Activated T-helper 17 cell treated with anti-CD3 and anti-CD28 coated beads, Interleukin-2, amount 50 U/mL, for 72 hours (primary cell): ENCODE measurements at places on chromosomes 1 and 21. TPM values are rescaled to one million over a fixed set of nuclear protein-coding genes. Genes with fewer than 3 reads are reported as not detected.

The OR14K1 gene
- not detected for total RNA-seq

The ATP1A2 gene
- not detected for total RNA-seq

The PDC gene
- total RNA-seq, result not detected

The PAX7 gene
- total RNA-seq, result not detected

The HSPA6 gene
- 0.37 TPM for total RNA-seq
